ENCODE measurements at places on chromosomes 13 and 19.
A peak's percentile ranks its signal among the peaks of the same experiment; 100 is the strongest.

DNA sequence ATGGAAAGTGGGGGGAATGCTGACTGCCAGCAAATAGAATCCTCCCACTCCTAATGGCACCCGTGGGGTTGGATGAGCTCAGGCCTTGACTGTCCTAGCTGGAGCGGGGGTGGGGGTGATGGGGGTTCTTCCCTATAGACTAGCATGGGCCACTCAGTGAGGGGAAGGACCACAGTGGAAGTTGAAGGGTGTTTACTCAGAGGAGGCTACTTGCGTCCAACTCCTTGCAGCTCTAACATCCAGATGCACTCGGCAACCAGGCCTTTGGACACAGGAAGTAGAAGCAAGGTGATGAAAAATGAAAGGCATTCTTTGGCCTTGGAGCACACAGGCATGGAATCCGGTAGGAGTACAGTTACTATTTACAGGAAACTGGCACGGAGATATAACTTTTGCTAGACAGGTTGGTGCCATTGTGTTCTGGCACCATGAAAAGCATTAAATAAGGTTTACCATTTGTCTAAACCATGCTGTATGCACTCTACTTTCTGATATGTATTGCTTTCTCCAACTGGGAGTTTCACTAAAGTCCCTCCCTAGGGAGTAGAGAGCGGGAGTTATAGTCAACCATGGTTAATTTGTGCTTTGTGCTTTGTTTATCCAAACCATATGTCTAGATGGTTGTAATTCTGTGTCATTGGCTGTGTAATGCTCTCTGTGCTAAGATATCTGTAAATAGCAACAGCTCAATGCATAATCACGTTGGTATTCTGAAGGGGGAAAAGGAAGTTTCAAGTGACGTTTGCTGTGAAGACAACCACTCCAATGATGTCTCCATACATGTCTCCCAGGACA is 125.3 kb downstream of the TSHZ3 start:
- no peak for DNase-seq

- DNase-seq: no peak
Measured at GRCh38 chr13:46620029-46620428, 67.1 kb downstream of the LRCH1 start.

DNA sequence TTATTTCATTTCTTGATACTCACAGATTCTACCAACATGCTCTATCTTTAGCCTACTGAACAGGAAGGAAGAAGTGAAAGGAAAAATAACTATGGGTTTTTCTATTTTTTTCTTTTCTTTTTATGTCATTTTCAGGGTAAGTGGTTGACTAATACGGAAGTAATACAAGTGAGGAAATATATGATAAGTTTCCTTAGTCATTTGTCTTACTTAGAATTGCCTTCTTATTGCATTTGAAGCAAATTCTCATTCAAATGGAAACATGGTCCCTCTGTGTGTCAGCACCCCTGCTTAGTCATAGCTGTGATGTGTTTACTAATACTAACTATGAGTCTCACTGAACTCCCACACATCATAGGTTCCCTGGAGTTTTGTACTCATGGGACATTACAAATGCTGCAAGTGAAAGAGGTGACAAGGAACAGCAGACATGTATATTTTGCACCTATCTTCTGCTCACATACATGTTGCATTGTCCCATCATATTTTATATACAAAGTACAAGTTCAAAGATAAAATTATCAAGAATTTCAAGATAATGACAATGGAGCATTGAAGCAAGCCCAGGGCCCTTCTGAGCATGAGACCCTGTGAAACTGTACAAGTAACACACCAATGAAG is 60.1 kb downstream of the DCT start:
- DNase-seq: no peak

GRCh38 chr19:43984687-43985000 is 656 bp downstream of the ZNF155 start:
- no peak for DNase-seq

DNA sequence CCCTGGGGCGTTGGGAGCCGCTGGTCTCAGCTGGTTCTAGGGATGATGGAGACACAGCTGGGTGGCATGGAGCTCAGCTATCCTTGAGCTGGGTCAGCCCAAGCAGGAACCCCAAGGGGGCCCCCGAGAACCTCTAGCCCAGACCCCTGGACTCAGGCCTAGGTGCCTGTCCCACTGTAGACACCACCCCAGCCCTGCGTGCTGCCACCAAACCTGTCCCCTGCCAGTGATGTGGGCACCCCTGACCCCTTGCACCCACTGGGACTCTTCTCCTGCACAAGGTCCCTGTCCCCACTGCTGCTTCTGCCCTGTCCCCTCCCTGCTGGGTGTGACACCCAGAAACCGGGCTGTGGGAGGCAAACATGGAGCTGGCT is 26.8 kb downstream of the CEBPA start:
- no peak for DNase-seq

- no peak for DNase-seq
Measured at GRCh38 chr13:94128430-94128829, 351.1 kb downstream of the DCT start.

DNA sequence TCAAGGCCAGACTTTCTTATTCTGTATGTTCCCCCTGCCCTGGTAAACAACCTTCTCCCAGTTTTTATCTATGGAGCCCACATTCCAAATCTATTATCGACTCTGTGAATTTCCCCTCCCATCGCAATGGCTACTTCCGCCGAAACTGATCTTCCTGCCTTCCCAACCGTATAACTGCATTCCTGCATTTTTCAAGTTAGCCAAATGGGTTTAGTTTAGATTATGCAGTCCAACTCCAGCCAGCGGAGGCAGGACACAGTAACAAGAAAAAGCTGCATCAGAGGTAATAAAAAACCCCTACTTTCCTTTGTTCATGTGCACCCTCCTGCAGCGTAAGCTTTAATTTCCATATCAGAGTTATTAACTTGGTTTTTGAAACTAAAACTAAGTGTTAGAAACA is 112.2 kb upstream of the ZNF91 start:
- DNase-seq: no peak

DNA sequence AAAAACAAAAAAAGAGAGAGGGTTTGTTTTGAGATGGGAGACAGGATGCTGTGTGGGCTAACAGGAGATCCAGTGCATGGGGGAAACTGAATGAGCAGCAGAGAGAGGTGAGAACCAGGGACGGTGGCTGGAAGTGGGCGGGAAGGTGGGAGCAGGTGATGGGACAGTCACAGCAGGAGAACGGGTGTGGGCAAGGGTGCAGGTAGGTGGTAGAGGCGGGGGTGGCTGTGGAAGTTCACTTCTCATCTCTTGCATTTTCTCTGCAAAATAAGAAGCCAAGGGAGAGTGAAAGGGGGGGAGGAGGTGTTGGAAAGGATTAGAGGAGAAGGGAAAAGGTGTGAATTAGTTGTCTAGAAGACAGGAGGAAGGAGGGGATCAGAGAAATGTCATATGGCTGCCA is 21.9 kb downstream of the FBXO17 start:
- DNase-seq: no peak

DNA sequence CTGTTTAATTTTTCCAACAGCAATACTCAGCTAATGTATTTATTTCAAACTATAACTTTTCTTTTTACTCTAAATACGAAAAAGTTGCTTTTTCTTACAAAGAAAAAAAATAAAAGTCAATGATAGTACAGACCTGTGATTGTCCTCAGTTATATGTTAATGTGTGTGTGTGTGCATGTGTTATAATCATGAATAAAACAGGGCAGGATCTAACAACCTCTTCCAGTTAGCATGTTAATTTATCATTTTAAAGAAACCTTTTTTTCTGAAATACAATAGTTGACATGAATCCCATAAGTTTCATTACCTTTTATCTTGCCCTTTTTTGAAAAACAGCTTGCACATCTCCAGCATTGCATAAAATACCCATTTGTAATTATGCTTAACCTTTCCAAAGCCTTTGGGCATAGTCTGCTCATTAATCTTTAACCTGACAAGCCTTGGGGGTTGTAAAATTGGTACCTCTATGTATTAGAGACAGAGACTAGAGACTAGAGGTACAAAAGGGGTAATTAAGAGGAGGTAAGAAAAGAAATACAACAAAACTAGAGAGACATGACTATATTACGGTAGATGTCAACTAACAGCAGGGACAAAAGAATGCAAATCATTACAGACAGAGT is 828.1 kb downstream of the OLFM4 start:
- no peak for DNase-seq

GRCh38 chr13:27403203-27403678 is 21.2 kb upstream of the GTF3A start:
- DNase-seq: no peak

- no peak for DNase-seq
Measured at GRCh38 chr13:107734891-107735625, 480.3 kb downstream of the LIG4 start.

DNA sequence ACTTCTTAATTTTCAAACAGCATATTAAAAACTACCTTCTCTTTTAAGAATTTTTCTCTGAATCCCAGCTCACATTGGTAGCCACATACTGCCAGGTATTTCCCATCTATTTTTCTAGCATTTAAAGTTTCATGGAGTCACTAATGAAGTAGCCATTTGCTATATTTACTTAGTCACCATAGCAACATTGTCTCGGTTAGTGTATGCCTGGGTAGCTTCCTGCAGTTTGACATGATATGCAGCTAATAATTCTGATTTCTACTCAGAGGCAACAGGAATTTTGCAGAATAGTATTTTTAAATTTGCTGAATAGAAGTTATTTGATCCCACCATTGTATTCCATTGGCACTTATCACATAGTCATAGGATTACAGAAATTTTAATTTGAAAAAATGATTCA is 30.9 kb upstream of the KCTD4 start:
- no peak for DNase-seq

GRCh38 chr13:111213964-111214726 is 99.0 kb downstream of the ARHGEF7 start:
- no peak for DNase-seq

GRCh38 chr13:73061876-73062275 is 3.1 kb downstream of the KLF5 start:
- DNase-seq: no peak

- no peak for DNase-seq
Measured at GRCh38 chr13:83086088-83086487, 796.2 kb downstream of the SLITRK1 start.

- DNase-seq: no peak
Measured at GRCh38 chr19:44795398-44795987, 13.4 kb upstream of the BCAM start.

- DNase-seq: peak; percentile 45
Measured at GRCh38 chr19:18119013-18119716, 21.6 kb downstream of the MAST3 start.

- DNase-seq: no peak
Measured at GRCh38 chr19:14135985-14136508, 342 bp downstream of the ASF1B start.

Measured in T-cell (primary cell).